ENCODE measurements at places on chromosomes 7 and 10. TPM values are rescaled to one million over a fixed set of nuclear protein-coding genes. Genes with fewer than 3 reads are reported as not detected.

- peak overlapping the region; percentile 85 for H3K4me3 ChIP-seq
- no peak for DNase-seq
- H3K27ac ChIP-seq: peak overlapping the region; percentile 92
- peaks cover 50% of the 10 kb centered on the region for H3K4me1 ChIP-seq
- H3K27me3 ChIP-seq: no peaks in the 10 kb centered on the region
Observed at GRCh38 chr10:73997461-73997786, 492 bp upstream of the VCL start.

DNA sequence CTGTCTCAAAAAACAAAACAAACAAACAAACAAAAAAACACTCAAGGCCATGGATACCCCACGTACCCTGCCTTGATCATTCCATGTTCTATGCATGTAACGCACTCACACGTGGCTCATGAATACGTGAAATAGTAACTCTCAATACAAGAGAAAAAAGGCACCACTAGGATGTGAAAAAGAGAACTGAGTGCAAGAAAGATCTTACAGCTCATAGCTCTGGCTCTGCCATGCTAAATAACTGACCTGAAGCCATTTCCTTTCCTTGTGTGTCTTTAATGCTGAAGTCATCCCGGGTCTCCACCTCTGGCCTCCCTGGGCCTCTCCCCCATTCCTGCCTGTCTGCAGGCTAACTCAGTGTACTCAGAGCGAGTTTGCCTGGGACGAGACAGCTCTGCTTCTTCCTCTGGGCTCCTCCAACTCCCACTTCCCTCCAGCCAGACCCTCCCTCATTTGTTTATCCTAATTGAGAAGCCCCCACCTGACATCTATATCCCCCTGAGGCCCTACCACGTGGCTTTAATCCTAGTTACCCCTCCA lies 117.3 kb downstream of the PRPF18 start:
- peaks cover 5% of the 10 kb centered on the region for H3K36me3 ChIP-seq
- H3K4me1 ChIP-seq: peaks cover 71% of the 10 kb centered on the region
- no peaks in the 10 kb centered on the region for H3K27me3 ChIP-seq
- no peak overlapping the region for H3K4me3 ChIP-seq
- H3K27ac ChIP-seq: no peak overlapping the region
- DNase-seq: no peak

GRCh38 chr7:42753367-42753766 lies 158.5 kb downstream of the C7orf25 start:
- no peak overlapping the region for H3K27ac ChIP-seq
- H3K36me3 ChIP-seq: no peaks in the 10 kb centered on the region
- no peaks in the 10 kb centered on the region for H3K4me1 ChIP-seq
- no peak overlapping the region for H3K4me3 ChIP-seq
- H3K27me3 ChIP-seq: no peaks in the 10 kb centered on the region

Gene ADARB2
- 2.1 TPM for total RNA-seq

DNA sequence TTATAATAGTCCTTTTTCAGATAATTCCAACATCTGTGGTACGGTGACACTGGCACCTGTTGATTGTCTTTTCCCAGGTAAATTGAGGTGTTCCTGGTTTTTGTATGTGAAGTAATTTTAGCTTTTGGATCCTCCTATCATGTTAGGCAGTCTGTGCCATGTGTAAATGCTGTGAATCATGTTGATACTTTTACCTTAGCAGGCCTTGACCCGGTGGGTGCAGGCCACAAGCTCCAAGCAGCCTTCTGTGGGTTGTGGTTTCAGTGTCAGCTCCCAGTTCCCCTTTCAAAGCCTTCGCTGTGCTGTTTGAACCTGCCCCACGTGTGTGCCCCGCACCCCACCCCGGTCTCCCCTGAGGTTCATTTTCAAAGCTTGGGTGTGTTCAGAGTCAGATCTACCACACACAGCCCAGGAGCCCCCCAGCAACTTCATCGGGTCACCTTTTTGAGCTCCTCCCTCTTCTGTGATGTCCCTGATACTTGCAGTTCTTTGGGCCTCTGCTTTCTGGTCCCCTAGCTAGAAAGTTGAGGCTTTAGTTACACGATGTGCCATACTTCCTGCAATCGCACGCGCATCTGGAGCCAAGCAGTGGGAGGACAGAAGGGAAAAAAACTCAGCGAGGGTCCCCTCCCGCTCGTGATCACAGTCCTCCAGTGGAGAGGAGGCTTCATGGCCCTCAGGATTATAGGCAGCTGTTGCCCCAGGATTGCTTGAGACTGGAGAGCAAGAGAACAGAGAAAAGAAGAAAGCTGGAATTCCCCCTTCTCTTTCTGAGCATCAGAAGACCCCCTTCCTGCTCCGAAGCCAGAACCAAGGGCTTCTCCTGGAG lies 8.7 kb upstream of the BHLHA15 start:
- H3K27me3 ChIP-seq: no peaks in the 10 kb centered on the region
- H3K36me3 ChIP-seq: peaks cover 14% of the 10 kb centered on the region
- no peak overlapping the region for H3K27ac ChIP-seq
- no peaks in the 10 kb centered on the region for H3K4me1 ChIP-seq
- DNase-seq: no peak

DNA sequence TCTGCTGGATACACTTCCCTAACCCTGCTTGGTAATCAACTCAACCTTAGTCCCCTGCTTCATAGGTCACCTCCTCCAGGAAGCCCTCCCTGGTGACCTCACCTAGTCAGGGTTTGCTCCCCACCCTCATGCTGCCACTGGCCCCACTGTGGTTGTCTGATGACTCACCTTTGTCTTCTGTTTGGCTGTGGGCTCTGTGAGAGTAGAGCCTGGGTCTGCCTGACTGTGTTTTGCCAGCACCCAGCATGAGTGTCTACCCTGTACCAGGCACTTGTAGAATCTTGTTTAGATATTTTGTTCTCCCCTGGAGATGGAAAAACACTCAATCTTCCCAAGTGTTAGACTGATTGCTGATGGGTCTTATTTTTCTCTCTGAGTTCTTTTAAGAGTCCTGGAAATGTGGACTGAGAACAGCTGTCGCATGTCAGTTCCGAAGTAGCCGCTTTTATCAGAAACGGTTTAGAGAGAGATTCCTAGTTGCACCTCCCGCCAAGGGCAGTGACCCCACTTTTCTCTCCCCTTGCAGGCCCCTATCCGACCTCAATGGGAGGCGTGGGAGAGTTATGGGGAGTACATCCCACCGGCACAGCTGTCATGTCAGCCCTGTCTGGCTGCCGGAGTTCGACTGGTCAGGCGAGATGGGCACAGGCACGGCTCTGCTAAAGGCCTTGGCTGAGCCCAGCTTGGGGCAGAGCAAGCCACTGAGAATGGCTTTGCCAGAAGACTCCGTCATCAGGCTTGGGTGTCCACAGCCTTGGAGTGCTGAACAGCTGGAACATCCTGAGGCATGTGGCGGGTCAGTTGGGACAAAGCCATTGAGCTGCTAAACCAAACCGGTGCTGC lies 134.3 kb downstream of the GRK5 start:
- no peaks in the 10 kb centered on the region for H3K27me3 ChIP-seq
- H3K4me1 ChIP-seq: peaks cover 4% of the 10 kb centered on the region
- H3K36me3 ChIP-seq: no peaks in the 10 kb centered on the region
- H3K4me3 ChIP-seq: no peak overlapping the region
- peak overlapping the region; percentile 53 for H3K27ac ChIP-seq

DNA sequence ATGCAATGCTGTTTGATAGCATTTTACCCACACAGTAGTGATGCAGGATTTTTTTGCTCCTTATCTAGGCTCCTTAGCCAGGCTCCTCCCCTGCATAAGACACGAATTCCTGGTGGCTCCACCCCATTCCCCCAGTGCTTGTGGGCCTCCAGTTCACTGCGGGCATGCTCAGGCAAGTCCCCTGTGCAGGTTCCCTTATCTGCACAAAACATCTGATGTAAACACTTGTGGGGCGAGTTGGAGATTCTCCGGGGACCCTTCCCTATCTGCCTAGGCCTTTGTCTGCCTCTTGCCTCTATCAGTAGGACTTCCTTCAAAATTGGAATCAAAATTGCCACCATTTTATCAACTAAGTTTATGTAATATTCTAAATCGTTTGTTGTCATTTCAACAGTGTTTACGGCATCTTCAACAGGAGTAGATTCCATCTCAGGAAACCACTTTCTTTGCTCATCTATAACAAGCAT lies 5.4 kb upstream of the STK17A start:
- no peak overlapping the region for H3K27ac ChIP-seq
- no peak for DNase-seq
- H3K27me3 ChIP-seq: peaks cover 9% of the 10 kb centered on the region
- no peak overlapping the region for H3K4me3 ChIP-seq
- no peaks in the 10 kb centered on the region for H3K36me3 ChIP-seq

GRCh38 chr10:88333248-88333630 lies 249.9 kb downstream of the RNLS start:
- DNase-seq: no peak
- no peaks in the 10 kb centered on the region for H3K27me3 ChIP-seq
- no peaks in the 10 kb centered on the region for H3K4me1 ChIP-seq
- H3K27ac ChIP-seq: no peak overlapping the region
- no peaks in the 10 kb centered on the region for H3K36me3 ChIP-seq

DNA sequence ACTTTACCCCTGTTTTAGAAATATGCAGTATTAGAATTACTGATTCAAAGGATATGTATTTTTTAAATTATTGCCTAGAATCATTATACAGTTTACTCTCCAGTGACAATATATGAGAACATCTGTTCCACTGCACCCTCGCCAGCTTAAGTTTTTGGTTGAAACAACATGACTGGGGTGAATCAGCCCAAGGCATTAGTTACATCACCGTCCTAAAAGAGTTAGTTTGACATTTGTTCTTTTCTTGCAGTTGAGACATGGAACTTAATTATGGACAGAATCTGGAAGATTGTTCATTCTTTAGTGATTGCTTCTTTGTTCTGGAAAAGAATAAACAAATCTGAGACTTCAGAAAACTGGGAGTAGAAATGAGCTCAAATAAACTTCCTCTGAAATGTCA lies 167.3 kb upstream of the DKK1 start:
- no peak for DNase-seq
- H3K27ac ChIP-seq: no peak overlapping the region
- no peaks in the 10 kb centered on the region for H3K4me1 ChIP-seq

Gene ZNF488
- total RNA-seq: 0.88 TPM

GRCh38 chr10:3757638-3758490 lies 27.1 kb downstream of the KLF6 start:
- H3K4me3 ChIP-seq: peak overlapping the region; percentile 10
- no peak for DNase-seq
- H3K27me3 ChIP-seq: no peaks in the 10 kb centered on the region
- H3K4me1 ChIP-seq: peaks cover 26% of the 10 kb centered on the region
- peak overlapping the region; percentile 80 for H3K27ac ChIP-seq

- peaks cover 30% of the 10 kb centered on the region for H3K4me1 ChIP-seq
- peak overlapping the region; percentile 43 for H3K27ac ChIP-seq
- H3K4me3 ChIP-seq: no peak overlapping the region
- DNase-seq: no peak
- H3K36me3 ChIP-seq: peaks cover 13% of the 10 kb centered on the region
Observed at GRCh38 chr10:125002047-125002422, 60.1 kb downstream of the ZRANB1 start.

Gene FAM25A
- 57.1 TPM for total RNA-seq

- DNase-seq: no peak
- H3K4me3 ChIP-seq: no peak overlapping the region
- H3K27me3 ChIP-seq: no peaks in the 10 kb centered on the region
- no peaks in the 10 kb centered on the region for H3K36me3 ChIP-seq
- H3K27ac ChIP-seq: no peak overlapping the region
- peaks cover 6% of the 10 kb centered on the region for H3K4me1 ChIP-seq
Observed at GRCh38 chr7:2460641-2461040, 15.6 kb downstream of the GRIFIN start.

DNA sequence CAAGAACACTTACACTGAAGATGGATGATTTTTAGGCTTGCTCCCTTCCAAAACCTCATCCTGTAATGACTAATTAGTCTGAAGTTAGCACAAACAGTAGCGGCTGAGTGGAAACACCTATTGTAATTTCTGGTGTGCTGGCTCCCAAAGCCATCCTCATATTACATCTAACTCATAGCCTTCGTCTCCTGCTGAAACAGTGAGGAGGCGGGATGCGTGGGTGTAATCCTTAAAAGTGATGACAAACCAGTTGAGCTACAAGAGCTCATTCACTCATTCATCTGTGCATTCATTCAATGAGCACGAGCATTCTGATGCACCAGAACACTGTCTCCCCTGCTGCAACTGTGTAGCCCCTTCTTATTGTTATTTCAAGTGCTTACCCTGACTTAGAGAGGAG lies 235.3 kb downstream of the CALN1 start:
- H3K4me1 ChIP-seq: no peaks in the 10 kb centered on the region
- DNase-seq: no peak
- no peak overlapping the region for H3K4me3 ChIP-seq
- H3K27ac ChIP-seq: no peak overlapping the region
- no peaks in the 10 kb centered on the region for H3K36me3 ChIP-seq
- no peaks in the 10 kb centered on the region for H3K27me3 ChIP-seq

GRCh38 chr10:128097783-128098182 lies 28.4 kb downstream of the MKI67 start:
- H3K4me1 ChIP-seq: no peaks in the 10 kb centered on the region
- H3K36me3 ChIP-seq: no peaks in the 10 kb centered on the region
- no peak for DNase-seq
- no peaks in the 10 kb centered on the region for H3K27me3 ChIP-seq

DNA sequence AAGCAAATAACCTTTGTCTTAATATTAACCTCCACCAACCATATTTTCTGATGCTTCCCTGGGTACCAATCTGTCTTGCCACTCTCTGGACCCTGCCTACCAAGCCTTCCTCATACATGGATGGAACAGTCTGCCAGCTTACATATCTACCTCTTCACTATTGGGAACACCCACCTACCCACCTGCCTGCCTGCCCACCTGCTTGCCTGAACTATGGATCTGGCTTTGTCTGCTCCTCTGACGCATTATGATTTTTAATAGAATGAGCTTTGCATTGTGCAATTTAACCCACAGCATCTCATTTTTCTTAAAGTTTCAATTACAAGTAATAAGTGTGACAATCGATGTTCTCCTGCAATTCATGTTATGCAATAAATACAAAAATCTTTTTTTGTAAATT lies 137.9 kb upstream of the LSM8 start:
- DNase-seq: no peak
- no peaks in the 10 kb centered on the region for H3K36me3 ChIP-seq
- no peaks in the 10 kb centered on the region for H3K4me1 ChIP-seq
- H3K4me3 ChIP-seq: no peak overlapping the region
- H3K27ac ChIP-seq: no peak overlapping the region

Gene NUTM2E
- total RNA-seq: not detected

Gene SLC29A4
- total RNA-seq: 0.57 TPM

Gene OR2A1
- total RNA-seq: not detected

DNA sequence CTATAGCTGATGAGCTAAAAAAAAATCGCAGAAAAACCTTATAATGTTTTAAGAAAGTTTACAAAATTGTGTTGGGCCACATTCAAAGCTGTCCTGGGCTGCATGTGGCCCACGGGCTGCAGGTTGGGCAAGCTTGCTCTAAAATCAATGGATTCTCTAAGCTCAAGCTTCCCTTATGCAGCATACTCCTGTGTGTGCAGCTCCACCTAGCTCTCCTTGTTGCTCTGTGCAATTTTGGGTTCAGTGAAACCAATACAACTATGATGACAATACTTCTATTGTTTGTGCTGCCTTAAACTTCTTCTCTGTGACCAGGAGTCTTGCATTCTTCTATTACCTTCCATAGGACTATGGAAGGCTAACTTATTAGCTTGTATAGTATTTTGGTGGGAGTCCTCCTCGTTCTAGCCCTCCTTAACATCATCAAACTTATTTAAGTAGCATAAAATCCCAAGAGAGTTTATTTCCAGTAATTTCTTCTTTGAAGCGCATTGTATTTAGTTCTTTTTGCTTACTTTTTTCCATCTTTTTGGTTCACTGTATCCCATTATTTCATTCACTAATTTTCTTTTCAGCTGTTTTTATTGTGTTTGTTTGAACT lies 170.9 kb upstream of the SMIM30 start:
- no peak overlapping the region for H3K27ac ChIP-seq
- H3K4me1 ChIP-seq: no peaks in the 10 kb centered on the region
- H3K27me3 ChIP-seq: no peaks in the 10 kb centered on the region

Gene NPSR1
- not detected for total RNA-seq

Gene RHOBTB1
- total RNA-seq: 0.11 TPM
